ENCODE measurements at places on chromosomes 7 and 10.

GRCh38 chr10:93807371-93807770 lies 49.6 kb downstream of the LGI1 start:
- DNase-seq, result no peak

- DNase-seq, result no peak
Observed at GRCh38 chr7:140594131-140594691, 46.4 kb downstream of the DENND2A start.

- peak; percentile 61 for DNase-seq
Observed at GRCh38 chr10:45180946-45181875, 134.2 kb downstream of the OR13A1 start.

DNA sequence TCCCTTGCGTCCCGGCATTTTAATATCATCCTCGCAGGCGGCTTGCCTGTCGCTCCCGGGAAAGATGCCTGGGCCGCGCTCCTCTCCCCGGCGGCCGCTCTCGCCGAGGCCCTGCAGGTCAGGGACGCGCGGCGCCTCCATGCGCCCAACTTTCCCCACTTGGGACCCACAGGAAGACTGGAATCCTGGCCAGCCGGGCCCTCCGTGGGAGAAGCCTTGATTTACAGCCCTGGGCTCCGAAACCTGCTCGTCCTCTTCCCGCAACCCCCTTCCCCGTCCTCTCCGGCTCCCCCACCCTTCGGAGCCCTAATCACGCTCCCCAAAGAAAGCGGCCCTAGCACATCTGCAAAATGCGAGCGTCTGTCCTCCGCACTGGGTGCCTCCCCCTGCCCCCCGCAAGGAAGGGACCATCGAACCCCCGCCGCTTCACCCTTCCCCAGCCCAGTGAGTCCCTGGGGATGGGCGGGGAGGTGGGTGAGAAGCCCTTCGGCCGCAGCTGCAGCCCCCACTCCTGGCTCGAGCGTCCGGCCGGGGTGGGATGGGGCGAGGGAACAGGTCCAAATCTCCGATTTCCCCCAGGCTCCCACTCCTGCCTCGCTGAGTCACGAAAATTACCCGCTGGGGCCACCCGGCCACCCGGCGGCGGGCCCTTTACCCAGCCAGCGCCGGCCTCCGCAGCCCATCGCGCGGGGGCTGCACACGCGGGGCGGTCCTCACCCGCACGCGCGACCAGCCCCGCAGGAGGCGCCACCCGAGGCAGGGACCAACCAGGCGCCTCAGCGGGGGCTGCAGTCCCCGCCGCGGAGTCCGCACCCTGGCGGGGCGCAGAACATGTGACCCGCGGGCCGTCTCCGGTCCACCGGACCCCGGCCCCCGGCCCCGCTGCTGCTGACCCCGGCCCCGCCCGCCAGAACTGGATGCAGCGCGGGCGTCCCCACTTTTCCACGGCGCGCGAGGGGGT lies 695 bp downstream of the HSPA12A start:
- DNase-seq, result peak; percentile 65

- no peak for DNase-seq
Observed at GRCh38 chr7:132964876-132965275, 117.0 kb downstream of the CHCHD3 start.

DNA sequence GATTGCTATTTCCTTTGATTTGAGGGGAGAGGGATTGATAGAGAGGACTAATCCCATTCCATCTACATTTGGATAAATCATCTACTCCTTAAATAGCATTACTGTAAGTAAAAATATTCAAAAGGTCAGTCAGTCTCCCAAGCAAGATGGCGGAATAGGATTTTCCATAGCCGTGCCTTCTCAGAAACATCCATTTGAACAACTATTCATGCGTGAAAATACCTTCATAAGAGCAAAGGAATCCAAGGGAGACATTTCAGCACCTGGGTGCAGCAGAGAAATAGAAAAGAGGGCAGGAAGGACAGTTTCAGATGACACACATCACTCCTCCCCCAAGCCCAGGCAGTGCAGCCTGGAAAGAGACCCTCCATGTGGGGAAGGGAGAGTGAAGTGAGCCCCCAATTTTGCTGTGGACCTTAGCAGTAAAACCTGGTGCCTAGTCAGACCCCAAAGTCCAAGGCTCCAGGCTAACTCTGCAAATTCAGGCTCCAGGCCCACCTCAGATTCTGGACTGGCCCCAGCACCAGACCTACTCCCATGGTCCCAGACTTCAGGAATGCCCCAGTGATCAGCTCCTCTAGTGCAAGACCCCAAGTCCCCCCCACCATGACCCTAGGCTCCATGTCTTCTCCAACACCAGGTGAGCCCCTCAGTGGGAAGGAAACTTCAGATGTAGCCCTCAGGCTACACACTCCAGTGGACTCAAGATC lies 104.3 kb upstream of the LANCL2 start:
- DNase-seq, result no peak

DNA sequence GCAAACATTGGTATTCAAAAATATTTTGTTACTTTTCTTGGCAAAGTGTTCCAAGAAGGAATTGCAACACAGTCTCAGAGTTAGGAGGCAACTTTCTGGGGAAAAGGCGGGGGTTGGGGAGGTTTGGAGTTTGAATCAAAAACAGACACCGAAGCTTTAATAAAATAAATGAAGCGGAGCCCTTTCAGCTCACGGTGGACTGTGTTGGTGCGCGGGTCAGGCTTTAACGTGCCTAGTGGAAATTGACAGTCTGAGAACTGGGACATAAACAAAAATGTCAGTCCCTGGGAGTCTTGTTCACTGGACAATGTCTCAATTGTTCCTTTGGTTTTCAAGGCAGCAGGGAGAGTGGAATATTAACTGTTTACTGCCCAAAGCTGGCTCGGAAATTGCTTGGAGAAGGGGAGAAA lies 109.3 kb downstream of the TCF7L2 start:
- peak; percentile 77 for DNase-seq
